ENCODE measurements at places on chromosomes 7 and 10.
A peak's percentile ranks its signal among the peaks of the same experiment; 100 is the strongest.

- no peak for DNase-seq
Observed at GRCh38 chr7:132420527-132420926, 155.7 kb downstream of the PLXNA4 start.

DNA sequence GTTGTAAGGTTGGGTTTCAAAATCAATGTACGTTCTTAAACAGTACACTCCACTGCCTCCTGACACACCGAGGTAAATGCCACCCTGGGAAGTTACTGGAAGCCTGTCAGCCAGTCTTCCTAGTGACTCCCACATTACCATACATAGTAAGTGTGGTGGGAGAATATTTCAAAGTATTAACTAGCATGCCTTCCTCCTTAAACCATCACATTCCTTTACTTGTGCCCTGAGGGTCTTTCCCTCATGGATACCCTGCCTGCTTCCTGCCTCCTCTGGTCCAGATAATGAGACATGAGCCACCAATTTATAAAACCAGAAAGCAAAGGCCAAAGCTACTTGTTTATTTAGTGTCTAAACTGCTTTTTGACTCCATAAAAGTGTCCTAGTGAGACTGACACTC lies 23.3 kb upstream of the SORCS3 start:
- DNase-seq: no peak

GRCh38 chr10:113441220-113441619 lies 111.6 kb upstream of the HABP2 start:
- DNase-seq: no peak

DNA sequence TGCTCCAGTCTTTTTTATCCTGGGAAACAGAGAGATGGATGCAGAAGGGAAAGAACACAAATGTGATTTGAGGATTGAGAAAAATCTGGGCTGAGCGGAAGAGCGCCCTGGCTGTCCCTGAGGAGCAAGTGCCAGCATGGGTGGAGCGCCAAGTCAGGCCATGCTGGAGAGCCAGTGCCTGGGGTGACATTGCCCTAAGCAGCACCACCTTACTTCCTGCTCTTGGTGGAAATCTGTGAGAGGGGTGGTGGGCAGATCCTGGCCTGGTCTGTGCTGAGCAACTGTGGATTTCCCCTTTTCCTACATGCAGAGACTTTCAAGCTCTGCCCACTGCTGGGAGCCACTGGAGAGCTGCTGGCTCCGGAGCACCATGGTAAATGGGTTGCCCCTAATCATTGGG lies 36.9 kb downstream of the DDIT4 start:
- DNase-seq: no peak

- DNase-seq: no peak
Observed at GRCh38 chr10:51327432-51327831, 253.1 kb downstream of the PRKG1 start.

DNA sequence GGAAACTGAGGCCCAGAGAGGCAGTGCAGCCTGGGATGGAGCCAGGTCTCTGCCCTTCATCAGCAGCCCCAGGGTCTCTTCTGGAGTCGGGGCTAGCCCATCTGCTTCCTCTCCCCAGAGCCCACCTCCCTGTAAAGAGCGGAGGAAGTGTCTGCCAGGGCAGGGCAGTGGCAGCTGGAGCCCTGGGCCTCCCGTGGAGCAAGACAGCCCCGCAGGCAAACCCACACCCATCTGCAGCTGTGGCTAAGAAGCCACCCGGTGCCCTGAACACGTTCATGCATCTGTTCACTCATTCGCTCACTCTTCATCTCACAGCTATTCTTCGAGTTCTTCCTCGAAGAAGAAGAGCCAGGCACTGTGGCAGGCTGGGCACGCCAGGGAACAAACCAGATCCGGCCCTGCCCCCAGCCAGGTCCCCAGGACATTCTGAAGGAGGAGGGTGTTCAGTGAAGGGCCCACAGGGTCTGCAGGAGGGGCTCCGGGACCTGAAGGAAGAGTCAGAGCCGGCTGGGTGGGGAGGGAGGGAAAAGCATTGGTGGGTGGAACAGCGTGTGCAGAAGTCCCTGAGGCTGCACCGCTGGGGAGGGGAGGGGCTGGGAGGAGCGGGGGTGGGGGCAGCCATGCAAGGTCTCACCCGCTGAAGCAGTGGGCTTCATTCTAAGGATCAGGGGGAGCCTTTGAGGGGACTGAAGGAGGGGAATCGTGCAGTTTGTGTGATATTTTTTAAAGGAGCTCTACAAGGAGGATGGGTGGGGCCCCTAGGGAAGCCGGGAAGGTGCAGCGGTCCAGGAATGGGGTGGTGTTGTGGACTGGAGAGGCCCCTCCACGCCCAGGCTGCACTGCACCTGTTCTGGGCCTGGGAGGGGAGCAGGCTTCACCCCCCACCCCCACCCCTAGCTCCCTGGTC lies 99.1 kb downstream of the UNCX start:
- DNase-seq: no peak

GRCh38 chr7:106285051-106285854 lies 470 bp upstream of the NAMPT start:
- DNase-seq: peak; percentile 99

DNA sequence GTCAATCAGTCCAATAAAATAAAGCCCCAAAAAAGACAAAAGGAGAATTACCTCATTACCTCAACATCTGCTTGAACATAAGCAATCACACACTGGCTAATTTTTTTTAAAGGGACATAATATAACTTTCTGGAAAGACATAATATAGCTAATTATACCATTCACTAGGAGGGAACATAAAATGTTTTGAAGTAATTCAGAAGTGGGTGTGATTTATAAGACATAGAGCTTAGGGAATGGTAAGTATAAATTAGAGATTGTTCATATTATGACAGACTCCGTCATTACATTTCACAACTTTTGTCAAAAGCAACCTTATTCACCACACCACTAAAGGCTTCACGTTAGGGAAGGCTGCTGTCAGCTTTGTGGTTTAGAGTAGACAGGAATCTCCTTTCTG lies 3.8 kb downstream of the SHTN1 start:
- DNase-seq: no peak

DNA sequence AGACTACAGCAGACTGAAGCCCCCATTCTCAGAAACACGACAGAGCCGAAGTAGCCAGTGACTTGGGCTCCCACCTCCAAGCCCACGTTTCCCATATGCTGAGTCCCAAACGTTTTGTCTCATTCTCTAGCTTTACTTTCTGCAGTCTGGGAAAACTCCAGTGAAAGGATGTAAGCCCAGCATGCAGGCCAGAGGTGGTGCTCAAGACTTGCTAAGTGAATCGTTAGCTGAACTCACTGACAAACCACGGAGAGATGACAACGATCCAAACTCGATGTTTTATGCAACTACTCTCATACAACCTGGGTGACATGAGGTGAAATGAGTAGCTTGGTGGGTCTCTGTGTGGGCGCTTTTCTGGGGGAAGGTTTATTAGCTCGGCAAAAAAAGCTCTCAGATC lies 731.8 kb downstream of the SUGCT start:
- no peak for DNase-seq

- DNase-seq: no peak
Observed at GRCh38 chr10:50636618-50637579, 13.1 kb upstream of the SGMS1 start.

GRCh38 chr7:131625817-131626372 lies 69.5 kb upstream of the PODXL start:
- DNase-seq: no peak

- DNase-seq: no peak
Observed at GRCh38 chr7:109963741-109964140, 1127.2 kb upstream of the LRRN3 start.

DNA sequence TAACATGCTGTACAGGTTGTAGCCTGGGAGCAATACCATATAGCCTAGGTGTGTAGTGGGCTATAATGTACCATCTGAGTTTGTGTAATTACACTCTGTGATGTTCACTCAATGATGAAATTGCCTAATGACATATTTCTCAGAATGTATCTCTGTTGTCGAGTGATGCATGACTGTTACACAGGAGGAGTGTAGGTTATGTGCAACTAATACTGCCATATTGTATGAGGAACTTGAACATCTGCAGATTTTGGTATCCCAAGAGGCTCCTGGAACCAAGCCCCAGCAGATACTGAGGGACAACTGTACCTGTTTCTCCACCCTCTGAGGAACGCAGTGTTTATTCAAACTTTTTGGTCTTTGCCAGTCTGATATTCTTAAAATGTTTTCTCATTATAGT lies 38.6 kb downstream of the NACAD start:
- no peak for DNase-seq

GRCh38 chr7:110854651-110855050 lies 236.3 kb upstream of the LRRN3 start:
- DNase-seq: no peak

- no peak for DNase-seq
Observed at GRCh38 chr10:29713450-29713849, 78.7 kb upstream of the SVIL start.

DNA sequence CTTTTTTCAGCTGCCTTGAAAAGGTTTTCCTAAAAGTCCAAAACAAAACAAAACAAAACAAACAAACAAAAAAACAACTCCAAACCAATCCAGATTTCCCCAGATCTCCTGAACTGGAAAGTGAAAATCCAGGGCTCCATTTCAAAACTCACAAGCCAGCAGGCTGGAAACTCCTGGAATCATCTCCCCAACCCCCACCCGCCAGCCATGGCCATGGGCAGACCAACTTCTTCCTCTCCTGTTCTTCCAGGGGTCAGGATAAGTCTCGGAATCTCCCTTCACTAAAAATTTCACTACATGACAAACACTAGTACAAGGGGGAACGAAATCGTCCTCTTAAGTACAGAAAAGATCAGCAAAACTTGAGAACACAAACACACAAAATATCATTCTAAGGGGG lies 40.4 kb downstream of the GNA12 start:
- DNase-seq: no peak

DNA sequence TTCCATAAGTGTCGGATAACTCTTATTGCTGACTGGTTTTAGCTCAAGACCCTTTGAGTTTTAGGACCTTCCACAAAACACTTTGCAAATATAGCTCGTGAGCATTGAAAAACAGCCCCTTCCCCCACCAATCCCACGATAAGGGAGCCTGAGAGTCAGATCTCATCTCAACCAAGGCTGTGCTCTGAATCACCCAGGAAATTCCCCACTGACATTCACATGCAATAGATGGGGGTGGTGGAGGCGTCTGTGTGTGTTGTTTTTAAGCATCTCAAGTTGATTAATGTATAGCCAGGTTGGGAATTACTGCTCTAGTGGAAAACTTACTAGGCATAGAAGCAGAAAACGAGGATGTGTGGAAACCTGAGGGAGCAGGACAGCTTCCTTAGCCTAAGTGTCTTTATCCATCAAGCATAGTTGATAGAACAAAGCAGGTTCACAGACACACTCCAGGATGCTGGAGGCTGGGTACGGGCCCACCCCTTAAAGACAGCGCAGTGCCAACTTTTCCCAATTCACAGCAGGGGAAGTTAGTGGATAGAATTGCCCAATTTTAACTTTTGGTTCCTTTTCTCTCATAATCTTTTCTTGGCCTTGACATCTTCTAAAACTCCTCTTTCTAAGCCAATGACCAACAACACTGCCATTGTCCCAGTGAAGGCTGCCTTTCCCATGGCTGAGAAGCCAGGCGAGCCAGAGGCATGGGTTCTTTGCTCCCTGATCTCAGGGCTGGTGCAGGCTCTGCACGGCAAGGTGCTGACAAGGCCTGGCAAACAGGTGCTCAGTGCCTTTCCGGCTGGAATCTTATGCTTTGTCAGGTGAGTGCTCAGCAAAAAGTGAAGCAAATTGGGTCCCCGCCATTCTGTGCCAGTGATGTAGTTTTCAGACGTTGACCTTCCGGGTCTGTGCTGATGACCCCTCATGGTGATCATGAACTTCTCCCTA lies 98.5 kb upstream of the INSIG1 start:
- DNase-seq: no peak

DNA sequence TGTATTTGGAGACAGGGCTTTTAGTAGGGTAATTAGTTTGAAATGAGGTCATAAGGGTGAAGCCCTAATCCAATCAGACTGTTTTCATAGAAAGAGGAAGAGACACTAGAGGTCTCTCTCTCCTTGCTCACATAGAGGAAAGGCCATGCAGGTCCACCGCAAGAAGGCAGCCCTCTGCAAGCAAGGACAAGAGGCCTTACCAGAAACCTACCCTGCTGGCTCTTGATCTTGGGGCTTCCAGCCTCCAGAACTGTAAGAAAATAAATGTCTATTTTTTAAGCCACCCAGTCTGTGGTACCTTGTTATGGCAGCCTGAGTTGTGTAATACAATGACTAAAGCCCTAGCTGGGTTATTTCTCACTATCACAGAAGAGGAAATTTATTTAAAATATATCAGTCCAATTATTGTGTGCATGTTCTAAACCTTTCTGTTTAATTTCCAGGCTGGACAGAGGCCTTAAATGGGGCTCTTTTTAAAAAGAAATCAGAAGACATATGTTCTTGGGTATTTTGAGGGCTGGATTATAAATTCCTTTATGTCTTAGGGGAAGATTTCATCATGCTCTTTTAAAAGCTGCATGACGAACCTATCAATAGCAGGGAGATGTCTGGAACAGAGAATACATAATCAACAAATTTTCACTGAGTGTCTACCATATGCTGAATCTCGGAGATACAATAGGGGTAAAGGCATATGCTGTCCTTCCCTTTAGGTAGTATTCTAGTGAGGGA lies 12.9 kb upstream of the TMEM26 start:
- DNase-seq: no peak

- DNase-seq: no peak
Observed at GRCh38 chr7:27071622-27072390, 24.0 kb downstream of the HOXA1 start.

DNA sequence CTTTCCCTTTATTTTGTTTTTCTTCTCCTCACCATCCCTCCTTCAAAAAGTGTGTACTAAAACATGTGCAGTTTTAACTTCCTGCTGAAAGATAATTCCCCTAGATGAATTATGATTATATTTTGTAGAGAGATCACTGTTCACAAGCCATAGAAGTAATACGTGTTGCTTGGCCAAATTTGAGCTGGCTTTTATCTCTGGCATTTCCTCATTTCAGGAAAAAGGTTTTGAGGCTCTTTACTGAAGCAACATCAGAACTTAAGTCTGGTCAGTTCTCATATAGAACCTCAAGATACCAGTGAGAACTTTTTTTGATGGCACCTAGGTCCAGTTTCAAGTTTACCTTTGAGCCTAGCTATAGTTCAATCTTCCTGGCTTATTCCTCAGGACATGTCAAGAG lies 463.3 kb downstream of the INHBA start:
- no peak for DNase-seq

DNA sequence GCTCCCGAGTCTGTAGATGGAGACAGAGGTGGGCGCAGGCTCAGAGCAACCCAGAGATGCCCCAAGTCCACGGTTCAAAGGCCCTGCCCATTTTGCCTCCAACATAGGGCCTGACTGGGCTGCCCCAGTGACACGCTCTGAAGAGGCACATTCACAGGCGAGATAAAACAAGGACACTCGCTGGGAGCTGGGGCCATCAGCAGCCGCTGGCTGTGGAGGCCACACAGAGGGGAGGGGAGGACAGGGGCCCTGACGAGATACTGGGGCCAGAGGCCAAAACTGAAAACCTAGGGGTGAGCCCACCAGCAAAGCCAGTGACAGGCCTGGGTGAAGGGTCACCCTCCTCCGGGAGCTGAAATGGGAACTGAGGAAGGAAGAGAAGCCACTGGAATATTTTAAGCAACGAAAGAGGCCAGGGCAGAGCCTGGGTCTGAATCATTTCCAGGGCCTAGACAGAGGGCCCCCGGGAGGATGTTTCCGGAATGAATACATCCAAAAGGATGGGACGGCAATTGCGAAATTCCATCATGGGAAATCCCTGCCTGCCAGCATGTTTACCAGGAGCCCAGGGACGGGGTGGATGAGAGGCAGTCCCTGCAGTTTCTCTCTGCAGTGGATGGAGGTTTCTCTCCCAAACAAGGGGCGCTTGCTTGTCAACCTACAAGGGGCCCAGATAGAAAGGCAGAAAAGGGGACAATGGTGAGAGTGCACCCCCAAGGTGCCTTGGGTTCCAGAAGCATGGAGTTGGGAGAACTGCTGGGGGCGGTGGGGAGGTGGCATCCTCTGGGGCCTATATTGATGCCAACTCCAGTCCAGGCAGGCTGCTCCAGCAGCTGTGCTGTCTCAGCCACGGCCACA lies 29.0 kb upstream of the HSPA12A start:
- DNase-seq: no peak

Data from activated CD8-positive, alpha-beta memory T cell treated with anti-CD3 and anti-CD28 coated beads for 48 hours (primary cell).